Stimulated activated CD4-positive, alpha-beta T cell treated with anti-CD3 and anti-CD28 coated beads, Interleukin-4, amount 100 ng/mL, for 24 hours (primary cell): ENCODE measurements at places on chromosomes 2 and 18.

GRCh38 chr2:220465700-220466099 is 838.3 kb downstream of the SLC4A3 start:
- no peak for DNase-seq

DNA sequence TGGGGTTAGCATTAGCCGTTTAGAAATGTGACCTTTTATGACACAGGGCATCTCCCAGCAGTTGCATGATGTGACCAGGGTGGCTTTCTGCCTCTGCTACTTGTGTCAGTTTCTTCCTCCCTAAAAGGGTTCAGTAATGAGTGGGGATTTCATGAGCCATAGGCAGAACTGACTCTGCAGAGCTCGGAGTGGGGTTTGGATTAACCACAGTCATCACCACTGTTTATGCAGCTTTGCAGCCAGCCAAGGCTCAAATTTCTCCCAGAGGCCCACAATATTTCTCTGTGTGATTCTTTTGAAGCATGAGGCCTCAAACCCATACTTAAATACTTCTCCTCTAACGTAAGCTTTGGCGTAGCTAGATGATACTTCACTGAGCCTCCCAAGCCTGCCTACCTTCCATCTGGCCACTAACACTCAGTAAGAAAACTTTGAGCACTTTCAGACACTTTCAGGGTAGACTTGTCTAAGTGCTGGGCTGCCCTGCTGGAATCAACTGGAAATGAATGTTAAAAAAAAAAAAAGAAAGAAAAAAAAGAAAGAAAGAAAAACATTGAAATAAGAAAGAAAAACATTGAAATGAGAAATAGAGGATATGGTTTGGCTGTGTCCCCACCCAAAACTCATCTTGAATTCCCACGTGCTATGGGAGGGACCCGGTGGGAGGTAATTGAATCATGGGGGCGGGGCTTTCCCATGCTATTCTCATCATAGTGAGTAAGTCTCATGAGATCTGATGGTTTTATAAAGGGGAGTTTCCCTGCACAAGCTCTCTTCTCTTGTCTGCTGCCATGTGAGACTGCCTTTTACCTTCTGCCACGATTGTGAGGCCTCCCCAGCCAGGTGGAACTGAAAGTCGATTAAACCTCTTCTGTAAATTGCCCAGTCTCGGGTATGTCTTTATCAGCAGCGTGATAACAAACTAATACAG is 11.5 kb upstream of the LAPTM4A start:
- DNase-seq: no peak

GRCh38 chr18:54220406-54220805 is 4.1 kb downstream of the MBD2 start:
- no peak for DNase-seq

- no peak for DNase-seq
Observed at GRCh38 chr2:188443207-188443606, 151.5 kb downstream of the GULP1 start.

DNA sequence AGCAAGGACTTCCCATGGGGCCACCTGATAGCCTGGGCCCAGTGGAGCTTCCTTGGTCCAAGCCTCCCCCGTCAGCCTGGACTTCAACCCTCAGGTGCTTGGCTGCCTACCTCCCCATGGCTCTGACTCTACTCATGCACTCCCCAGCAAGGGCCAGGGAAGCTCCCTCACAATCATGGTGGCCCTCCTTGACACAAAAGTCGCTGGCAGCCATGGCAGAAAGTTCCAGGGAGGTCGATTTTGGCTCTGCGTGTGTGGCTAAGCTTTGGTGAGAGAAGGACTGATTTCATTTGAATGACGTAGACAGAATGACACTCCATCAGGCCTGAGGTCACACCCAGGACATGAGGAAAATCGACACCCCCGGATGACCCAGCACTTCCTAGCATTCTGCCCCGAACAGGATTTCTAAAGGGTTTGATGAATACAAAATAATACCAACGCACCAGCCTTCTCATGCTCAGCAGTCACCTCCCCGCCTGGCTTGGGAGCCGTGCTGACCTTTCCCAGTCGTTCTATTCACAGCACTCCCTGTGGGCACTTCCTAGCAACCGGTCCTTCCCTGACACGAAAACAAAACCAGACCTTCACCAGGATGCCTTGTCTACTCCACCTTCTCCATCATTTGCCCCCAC is 52.7 kb downstream of the LBH start:
- DNase-seq: no peak

- DNase-seq: no peak
Observed at GRCh38 chr2:136422512-136422911, 304.6 kb upstream of the CXCR4 start.

DNA sequence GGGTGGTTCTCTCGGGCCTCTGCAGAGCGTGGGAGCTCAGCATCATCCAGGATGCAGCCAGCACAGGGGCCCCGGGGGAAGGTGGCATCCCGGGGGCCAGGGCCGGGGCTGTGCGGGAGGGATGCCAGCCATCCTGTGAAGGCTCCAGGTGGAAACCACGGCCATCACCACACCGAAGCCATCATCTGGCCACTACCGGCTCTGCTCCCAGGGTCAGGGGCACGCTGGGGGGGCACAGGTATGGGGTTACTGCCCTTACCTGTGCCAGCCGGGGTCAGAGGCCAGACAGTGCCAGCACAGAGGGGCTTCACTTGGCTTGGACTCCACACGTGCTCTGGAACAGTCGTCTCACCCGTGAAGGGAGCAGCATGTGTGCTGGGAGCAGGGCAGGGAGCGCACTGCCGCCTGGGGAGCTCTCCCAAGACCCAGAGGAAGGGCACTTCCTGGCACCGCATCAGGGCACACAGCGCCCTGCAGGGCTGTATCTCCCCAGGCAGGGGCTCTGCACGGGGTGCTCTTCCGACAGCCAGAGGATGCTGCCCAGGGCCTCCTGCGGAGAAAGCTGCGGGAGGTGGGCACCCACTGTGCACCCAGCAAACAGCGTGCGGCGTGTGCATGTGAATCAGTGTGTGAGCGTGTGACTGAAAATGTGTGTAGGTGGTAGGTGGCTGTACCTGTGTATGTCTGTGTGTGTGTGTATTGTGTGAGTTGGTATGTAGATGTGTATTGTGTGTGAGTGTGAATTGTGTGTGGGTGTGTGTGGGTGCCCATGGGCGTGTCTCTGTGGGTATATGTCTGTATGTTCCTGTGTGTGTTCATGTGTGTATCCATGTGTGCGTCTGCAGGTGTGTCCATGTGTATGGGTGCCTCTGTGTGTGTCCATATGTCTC is 75.0 kb downstream of the PTGR3 start:
- no peak for DNase-seq

GRCh38 chr18:58715540-58715939 is 44.3 kb downstream of the MALT1 start:
- no peak for DNase-seq

GRCh38 chr2:36357847-36358659 is 2.5 kb downstream of the CRIM1 start:
- no peak for DNase-seq

DNA sequence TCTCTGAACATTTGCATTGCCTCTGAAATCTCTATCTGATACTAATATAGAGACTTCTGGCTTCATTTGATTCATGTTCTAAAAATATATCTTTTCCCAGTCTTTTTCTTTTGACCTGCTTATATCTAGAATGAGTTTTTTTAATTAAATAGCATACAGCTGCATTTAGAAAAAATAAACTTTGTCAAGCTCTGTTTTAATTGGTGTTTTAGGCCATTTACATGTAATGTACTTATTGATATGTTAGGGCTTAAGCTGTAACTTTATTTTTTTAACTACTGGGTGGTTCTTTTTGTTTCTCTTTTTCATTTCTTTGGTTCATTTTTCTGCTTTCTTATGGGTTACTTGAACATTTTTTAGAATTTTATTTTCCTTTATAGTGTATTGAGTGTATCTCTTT is 54.9 kb downstream of the CCDC138 start:
- DNase-seq: no peak

DNA sequence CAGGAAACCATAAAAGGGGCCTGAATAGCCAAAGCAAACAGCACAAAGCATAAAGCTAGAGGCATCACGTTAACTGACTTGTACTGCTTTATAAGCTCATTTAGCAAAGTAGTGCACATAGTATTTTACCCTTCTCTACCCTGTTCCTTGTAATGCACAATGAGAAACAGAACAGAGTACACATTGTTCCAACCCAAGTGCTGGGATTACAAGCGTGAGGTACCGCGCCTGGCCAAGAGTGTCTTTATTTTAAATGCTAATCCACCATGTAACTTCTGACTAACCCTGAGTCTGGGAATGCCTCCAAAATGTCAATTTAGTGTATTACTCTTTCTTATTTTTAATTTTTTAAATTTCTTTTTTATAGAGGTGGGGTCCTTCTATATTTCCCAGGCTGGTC is 46.4 kb upstream of the STON1 start:
- no peak for DNase-seq

DNA sequence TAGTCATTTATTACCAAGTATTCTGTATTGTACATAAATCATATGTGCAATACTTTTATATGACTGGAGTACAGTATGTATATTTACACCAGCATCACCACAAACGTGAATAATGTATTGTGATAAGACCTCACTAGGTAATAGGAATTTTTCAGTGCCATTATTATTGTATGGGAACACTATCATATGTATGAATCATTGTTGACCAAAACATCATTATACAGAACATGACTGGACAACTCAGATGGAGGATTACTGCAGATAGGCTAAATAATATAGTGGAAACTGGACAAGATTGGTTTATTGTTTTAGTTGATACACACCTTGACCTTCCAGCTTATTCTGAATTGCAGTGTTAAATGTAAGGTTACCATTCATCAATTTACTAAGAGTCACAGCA is 33.4 kb downstream of the VAPA start:
- no peak for DNase-seq

DNA sequence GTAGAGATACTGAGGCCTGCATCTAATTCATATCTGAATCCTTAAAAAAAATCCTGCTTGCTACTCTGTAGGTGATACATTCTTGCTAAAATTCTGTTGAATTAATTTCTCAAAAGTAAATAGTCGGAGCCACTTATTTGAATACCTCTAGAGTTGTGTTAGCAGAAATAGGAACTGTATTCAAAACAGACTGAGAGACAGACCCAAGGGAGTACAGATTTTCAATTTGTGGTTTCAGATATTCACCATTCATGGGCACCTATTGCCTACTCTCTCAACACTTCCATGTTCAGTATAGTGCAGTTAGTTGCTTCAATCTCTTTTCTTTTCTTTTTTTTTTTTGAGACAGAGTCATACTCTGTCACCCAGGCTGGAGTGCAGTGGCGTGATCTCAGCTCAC is 46.6 kb upstream of the CTLA4 start:
- DNase-seq: no peak

- no peak for DNase-seq
Observed at GRCh38 chr2:236844711-236845110, 241.0 kb upstream of the COPS8 start.

GRCh38 chr18:36564841-36565240 is 264.0 kb downstream of the TPGS2 start:
- no peak for DNase-seq

DNA sequence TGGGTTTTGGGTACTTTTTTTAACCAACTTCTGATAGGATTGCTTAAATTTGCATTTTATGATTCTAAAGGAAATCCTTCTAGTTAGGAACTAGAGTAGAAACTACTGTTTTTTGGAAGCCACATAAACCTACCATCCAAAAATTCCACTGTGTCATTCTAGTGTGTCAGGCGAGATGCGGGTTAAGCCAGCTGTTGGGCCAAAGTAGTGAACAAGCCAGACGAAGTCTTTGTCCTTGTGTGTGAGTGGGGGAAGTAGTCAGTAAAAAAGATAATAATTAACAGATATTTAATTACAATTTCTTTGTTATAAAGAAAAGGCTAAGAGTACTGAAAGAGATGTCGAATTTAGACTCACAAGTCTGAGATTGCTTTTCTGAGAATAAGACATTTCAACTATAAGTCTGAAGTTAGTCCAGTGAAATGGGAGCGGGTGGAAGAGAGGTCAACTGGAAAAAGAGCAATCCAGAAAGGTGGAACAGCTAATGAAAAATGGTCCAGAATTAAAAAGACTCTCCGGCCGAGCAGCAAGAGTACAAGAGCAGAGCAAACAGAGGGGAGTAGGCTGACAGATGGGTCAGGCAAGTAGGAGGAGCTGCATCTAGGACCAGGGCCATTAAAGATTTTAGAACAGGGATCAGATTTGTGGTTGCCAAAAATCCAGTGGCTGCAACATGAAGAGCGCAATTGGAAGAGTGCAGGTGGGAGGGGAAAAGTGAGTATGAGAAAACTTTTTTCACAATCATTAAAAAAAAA is 1.5 kb downstream of the EPB41L5 start:
- no peak for DNase-seq

DNA sequence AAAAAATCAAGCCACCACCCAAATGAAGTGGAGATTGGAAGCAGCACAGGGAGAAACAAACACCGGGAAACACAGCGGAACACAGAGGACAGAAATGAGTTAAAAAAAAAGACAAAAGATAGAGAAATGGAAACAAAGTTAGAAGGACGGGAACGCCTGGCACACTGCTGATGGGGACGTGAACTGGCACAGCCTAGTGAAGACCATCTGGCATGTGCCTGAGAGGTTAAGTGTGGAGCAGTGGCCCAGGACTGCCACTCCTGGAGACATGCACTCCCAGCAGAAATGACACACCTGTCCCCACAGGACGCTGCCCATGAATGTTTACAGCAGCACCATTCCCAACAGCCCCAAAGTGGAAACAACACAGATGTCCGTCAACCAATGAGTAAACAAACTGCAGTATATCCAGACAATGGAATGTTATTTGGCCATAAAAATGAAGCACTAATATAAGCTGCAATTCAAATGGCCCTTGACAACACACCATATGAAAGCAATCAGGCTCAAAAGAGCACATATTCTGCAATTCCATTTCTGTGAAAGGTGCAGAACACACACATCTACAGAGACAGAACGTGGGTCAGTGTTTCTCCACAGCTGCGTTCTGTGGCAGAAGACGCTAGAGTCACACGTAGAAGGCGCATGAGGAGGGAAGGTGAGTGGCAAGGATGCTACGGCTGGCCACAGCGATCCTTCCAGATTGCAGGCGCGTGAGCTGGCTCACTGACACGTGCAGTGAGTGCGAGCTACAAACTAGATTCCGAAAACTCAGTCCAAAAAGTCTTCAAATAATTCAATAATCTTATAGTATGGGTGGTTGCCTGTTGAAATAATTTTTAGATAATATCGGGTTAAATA is 24.6 kb downstream of the THAP4 start:
- no peak for DNase-seq

DNA sequence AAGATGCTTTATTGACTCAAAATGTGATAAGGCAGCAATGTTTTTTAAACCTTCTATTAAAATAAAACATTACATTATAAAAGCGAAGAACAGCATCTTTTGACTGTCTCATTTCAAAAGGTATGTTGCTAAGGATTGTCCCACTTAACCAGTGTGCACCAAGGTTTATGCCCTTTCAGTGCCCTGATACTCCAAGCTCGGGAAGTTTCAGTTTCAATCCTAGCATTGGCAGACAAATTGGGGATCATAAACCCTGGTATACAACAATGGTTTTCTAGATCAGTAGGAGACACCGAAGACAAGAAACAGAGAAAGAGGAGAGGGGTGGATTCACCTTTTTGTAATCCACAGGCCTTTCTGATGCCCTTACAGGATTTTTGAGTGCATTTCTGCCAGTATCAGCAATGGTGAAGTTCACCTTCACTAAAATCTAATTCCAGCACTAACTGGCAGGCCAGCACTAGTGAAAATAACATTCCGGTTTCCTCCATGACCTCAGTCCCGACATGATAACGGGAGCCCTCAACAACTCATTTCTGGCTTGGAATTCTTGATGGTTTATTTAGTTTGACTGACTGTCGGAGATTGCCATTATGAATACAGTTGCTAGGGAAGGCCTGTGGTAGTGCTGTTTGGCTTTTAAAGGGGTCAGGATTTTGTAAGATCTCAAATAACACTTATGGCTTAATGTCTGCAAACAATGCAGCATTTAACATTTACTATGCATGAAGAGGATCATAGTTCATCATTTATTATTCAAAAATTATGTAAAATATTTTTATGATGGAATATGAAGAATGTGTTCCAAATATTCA is 33.3 kb upstream of the FIGN start:
- no peak for DNase-seq
